ENCODE measurements at places on chromosomes 6 and 20. TPM values are rescaled to one million over a fixed set of nuclear protein-coding genes. Genes with fewer than 3 reads are reported as not detected.

Gene ACTL10
- total RNA-seq, result 0.18 TPM

Gene HLA-DQB1
- total RNA-seq, result not detected

Gene C6orf58
- total RNA-seq, result not detected

Gene FGD2
- not detected for total RNA-seq

Gene TSPYL1
- total RNA-seq, result 121 TPM

Gene C6orf132
- 0.72 TPM for total RNA-seq

Gene GRM4
- not detected for total RNA-seq

Gene DAAM2
- 13.1 TPM for total RNA-seq

Gene VWA7
- total RNA-seq, result 0.28 TPM

Gene KIF6
- under 0.01 TPM for total RNA-seq

Gene ARFGEF3
- total RNA-seq, result under 0.01 TPM

Gene ARMC12
- 0.28 TPM for total RNA-seq

Gene GSTA1
- 0.18 TPM for total RNA-seq

Gene MEA1
- total RNA-seq, result 119 TPM
